Kidney (tissue), 22 donors: ENCODE measurements at places on chromosomes 12 and 14. TPM values are rescaled to one million over a fixed set of nuclear protein-coding genes. Genes with fewer than 3 reads are reported as not detected.

DNA sequence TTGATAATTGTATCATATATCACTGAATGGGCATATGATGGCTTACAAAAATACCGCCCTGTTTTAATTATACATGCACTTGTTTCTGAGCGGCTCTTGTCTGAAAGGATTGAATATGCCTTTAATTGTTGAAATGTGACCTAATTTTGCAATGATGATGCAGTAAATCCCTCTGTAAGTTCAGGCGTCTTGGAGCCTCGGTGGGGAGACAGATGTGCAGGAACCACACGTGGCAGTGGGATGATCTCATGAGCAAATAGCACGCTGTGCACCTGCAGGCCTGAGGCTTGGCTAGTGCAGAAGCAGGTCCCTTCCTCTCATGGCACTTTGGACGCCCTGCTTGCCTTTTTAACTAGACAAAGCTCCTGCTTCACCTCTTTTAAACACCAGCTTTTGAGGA is 49.3 kb upstream of the ASPG start:
- DNase-seq = no peak

Gene PLEKHG7
- total RNA-seq = 1.5 TPM

Gene SRSF9
- total RNA-seq = 144 TPM

DNA sequence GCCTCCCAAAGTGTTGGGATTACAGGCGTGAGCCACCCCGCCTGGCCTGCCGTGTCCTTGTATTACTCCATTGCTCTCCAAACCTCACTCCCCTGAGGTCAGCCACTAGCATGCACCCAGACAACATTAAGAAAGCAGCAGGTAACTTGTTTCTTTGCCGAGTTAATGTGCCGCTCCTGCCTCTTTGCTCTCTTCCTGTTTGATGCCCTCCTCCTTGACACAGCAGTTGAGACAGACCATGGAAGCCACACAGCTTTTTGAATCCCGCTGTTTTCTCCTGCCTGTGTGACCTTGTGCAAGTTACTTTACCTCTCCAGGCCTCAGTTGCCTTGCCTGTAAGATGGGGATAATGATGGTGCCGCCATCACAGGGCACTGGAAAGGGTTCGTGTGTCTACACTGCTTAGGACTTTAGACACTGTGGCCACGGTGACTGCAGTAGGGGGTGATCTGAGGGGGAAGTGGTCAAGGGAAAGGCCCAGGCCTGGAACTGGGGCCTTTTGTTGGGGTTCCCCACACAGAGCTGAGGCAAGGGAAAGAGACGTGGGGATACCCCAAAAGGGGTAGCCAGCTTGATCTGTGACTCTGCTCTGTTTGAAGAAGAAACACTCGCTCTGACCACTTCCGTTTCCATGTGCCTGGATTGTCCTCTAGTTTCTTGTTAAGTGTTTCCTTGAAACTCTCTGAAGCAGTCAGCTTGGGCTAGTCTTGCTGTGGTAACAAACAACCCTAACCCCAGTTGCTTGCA is 69.3 kb downstream of the RIN3 start:
- no peak for DNase-seq

GRCh38 chr12:77667101-77667500 is 163.6 kb upstream of the NAV3 start:
- DNase-seq = no peak

GRCh38 chr12:130818635-130819576 is 20.1 kb downstream of the STX2 start:
- peak; percentile 70 for DNase-seq

Gene TCL1A
- 1.4 TPM for total RNA-seq

Gene SLC25A47
- not detected for total RNA-seq

- no peak for DNase-seq
Measured at GRCh38 chr12:47017041-47017713, 62.2 kb upstream of the PCED1B start.

- no peak for DNase-seq
Measured at GRCh38 chr12:40104461-40105264, 1.2 kb downstream of the SLC2A13 start.

GRCh38 chr12:16949371-16949770 is 343.4 kb upstream of the LMO3 start:
- DNase-seq = no peak

DNA sequence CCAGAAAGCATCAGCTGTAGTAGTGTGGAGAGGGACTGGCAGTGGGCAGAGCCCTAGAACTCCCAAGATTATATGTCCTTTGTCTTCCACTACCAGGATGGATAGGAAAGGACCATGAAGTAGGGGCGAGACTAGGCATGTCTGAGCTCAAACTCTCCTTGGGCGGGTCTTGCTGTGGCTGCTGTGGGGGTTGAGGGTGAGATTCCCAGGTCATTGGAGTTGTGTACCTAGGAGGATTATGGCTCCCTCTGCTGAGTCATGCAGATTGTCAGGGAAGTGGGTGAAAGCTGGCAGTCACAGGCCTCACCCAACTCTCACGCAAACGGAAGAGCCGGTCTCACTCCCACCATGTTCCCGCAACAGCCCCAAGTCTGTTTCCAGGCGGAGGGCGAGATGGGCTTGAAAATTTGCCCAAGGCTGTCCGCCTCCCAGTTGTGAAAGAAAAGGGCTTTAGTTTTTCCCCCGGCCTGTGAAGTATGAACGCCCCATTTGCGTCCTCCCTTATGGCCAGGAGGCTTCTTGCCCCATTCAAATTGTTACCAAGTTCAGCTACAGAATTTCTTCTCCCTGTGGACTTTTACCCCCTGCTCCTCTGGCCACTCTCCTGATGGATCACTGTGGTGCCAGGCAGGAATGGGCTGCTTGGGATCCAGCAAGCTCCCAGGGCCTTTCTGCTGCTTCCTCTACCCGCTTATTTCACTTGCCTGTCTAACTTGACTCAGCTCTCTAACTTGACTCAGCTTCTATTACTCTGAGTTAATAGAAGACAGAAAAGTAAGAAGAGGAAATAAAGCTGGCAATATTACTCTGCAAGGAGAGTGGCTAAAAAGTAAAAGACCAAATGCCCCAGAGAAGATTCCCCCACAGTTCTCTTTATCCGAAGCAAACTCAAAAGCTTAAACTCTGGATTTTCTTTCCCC is 159.3 kb downstream of the SLC2A13 start:
- no peak for DNase-seq

DNA sequence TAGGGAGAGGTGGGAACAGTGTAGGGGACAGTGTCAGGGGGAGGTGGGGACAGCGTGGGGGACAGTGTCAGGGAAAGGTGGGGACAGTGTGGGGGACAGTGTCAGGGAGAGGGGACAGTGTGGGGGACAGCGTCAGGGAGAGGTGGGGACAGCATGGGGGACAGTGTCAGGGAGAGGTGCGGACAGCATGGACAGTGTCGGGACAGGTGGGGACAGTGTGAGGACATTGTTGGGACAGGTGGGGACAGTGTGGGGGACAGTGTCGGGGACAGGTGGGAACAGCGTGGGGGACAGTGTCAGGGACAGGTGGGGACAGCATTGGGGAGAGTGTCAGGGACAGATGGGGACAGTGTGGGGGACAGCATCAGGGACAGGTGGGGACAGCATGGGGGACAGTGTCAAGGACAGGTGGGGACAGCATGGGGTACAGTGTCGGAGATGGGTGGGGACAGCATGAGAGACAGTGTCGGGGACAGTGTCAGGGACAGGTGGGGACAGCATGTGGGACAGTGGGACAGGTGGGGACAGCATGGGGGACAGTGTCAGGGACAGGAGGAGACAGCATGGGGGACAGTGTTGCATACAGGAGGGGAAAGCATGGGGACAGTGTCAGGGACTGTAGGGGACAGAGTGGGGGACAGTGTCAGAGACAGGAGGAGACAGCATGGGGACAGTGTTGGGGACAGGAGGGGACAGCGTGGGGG is 139.0 kb downstream of the TMEM121 start:
- DNase-seq = no peak

DNA sequence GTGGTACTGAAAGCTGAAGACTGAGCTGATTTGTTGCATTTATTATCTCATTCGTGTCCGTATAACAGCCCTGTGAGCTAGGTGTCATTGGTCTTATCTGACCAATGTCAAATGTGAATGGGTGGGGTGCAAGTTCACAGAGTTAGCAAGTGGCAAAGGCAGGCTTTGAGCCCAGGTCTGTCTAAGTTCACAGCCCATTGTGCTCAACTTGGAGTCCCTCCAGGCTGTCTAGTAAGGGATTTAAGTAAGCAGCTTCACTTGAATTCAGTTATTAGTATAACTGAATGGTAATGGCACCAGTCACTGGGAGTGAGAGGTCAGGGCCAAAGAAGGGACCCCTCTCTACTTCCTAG is 8.5 kb downstream of the C1S start:
- no peak for DNase-seq

Gene DPY19L2
- 24.5 TPM for total RNA-seq

Gene SPTLC2
- 66.1 TPM for total RNA-seq

DNA sequence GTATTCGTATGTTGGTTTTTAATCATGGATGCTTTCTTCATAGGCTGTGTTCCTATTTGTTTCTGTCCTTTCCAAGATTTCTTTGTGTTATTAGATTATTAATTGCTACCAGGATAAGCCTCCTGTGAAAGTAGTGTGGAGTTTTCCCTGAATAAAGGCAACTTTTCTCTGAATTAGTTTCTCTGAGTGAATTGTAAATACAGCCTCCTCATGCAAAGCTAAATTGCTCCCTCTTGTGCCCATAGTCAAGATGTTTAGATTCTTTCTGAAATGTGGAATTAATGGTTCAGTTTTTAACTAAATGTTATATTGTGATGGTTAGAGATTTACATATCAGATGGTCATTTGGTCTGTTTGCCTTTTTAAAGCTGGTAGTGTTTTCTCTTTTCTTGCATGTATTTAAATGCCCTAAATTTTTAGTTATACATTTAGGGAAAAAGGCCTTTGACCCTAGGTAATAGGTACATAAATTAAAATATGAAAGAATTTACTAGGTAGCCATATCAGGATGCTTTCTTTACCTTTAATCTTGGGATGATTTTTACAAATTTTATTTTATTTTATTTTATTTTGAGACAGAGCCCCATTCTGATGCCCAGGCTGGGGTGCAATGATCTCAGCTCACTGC is 8.9 kb downstream of the APAF1 start:
- DNase-seq = no peak

DNA sequence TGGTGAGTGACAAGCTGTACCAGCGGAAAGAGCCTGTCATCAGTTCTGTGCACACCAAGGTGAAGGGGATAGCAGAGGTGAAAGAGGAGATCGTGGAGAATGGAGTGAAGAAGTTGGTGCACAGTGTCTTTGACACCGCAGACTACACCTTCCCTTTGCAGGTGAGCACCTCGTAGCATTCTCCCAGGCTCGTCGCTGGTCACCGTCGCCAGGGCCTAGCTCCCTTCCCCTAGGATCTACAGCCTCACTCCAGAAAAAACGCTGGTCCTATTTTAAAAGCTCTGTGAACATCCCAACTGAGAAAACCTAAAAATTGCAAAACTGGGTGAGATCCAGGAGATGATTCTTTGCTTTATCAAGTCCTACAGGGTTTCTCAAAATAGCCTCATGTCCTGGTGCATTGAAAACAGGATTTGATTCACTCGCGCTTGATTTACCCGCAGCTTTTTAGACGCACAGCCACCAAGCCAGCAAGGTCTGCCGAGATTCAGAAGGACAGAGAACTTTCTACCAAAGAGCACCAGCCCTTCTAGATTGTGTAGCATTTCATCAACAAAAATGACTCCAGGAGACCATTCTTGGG is 22.2 kb downstream of the P2RX7 start:
- no peak for DNase-seq

- no peak for DNase-seq
Measured at GRCh38 chr12:121036810-121037326, 2.2 kb downstream of the OASL start.

Gene NFE2
- 1.6 TPM for total RNA-seq

DNA sequence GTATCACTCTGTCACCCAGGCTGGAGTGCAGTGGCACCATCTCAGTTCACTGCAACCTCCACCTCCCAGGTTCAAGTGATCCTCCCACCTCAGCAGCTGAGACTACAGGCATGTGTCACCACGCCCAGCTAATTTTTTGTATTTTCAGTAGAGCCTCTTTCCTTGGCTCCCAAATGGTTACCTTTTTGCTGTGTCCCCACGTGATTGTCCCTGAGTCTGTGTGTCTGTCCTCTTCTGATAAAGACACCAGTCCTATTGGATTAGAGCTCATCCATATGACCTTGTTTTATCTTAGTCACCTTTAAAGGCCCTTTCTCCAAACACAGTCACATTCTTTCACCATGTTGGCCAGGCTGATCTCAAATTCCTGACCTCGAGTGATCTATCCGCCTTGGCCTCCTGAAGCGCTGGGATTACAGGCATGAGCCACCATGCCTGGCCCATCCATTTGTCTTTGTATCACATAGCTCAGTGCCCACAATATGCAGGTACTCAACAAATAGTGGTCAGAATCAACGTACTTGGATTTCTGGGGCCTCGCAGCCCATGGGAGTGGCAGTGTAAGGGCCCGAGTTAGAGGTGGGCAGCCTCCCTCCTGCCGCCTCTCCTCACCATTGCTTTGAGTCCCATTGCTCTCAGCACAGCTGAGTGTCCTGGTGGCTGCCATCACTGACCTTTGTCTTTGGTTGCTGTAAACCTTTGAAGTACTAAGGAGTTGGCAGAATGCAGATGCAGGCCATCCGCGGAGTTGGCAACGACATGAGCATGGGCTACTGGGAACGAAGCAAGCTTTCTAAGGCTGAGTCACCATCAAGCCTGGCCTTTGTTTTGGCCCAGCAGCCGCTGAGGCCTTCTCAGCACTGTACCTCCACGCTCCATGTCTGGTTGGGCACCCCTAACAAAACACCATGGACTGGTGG is 9.3 kb downstream of the TPCN1 start:
- peak; percentile 24 for DNase-seq

DNA sequence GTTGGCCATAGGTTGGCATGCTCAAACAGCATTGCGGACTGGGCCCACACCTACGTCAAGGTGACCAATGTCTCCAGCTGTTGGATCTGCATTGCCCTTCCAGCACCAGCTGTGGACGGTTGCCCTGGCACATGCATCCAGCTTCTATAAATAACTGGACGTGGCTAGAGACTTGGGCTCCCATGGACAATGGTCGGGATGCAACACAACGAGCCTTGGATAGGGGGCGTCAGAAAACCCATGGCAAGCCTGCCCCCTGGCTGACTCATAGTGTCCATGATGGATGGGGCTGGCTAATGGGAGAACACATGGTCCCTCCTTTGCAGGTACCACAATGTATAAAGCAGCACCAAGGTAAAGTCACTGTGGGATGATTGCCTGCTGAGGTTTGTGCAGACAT is 331.6 kb upstream of the FAR2 start:
- no peak for DNase-seq

Gene CLEC4D
- 0.41 TPM for total RNA-seq

- no peak for DNase-seq
Measured at GRCh38 chr12:72207079-72207478, 65.1 kb upstream of the TRHDE start.

GRCh38 chr12:113766879-113767878 is 198.9 kb downstream of the RBM19 start:
- DNase-seq = peak; percentile 23

- no peak for DNase-seq
Measured at GRCh38 chr12:60752589-60752988, 1156.8 kb downstream of the SLC16A7 start.
